ENCODE measurements at places on chromosomes 16 and 17. TPM values are rescaled to one million over a fixed set of nuclear protein-coding genes. Genes with fewer than 3 reads are reported as not detected.

Gene KIF18B
- total RNA-seq, result not detected

GRCh38 chr17:80191192-80191591, 21.4 kb downstream of the CARD14 start:
- DNase-seq, result no peak

DNA sequence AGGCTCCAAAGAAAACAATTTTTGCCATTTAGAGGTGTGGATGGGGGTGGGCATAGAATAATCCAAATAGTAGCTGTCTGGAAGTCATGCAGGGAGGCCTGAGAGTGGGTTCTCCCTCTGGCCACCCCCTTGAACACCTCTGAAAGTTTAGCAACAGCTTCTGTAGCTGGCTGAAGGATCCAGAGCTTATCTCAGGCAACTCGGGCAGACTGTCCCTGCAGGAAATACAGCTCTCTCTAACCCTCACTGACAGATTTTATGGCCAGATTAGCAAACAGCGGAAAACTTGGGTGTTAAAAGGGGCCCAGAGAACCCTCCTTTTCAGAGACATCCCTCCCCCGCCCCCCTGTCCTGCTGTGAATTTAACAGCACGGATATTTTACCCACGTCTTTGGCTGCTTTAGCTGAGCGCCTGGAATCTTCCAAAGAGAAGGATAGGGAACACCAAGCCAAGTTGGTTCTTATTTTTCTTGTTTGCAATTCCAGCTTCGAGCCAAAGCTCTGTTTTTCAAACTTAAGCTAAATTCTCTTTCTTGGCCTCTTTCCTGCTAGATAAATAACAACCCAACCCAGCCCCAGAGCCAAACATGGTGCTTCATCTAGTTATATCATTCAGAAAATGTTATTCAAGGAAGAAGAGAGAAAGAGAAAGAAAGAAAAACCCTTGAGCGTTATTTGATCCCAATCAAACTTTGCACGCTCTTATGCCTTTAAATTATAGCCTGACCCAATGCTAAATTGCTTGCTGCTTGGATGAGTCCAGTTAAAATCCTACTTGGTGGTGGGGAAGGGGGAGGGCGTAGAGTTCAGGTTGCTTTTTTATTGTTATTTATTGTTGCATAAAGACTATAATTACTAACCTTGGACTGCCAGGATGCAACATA, 2.3 kb upstream of the HOXB2 start:
- no peak for DNase-seq

GRCh38 chr17:79262624-79263023, 188.0 kb downstream of the ENGASE start:
- no peak for DNase-seq

DNA sequence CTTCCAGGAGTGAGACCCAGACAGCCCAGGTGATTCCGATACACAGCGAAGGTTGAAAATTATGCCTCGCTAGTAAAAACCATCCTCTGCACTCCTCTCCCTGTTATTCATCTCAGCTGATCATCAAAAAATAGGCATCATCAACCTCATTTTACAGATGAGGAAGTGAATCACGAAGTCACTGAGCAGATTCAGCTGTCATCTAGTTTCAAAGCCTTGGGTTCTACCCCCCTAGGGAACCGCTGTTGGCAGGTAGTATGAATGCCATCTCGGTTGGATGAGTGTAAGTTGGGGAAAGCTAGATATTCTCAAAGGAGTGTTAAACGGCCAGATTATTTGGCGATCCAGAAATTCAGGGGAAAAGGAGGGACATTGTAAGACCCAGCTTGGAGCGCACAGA, 2.0 kb downstream of the CRYM start:
- DNase-seq, result no peak

Gene NUDT7
- 13.4 TPM for total RNA-seq

GRCh38 chr16:21145738-21146137, 4.9 kb downstream of the DNAH3 start:
- no peak for DNase-seq

DNA sequence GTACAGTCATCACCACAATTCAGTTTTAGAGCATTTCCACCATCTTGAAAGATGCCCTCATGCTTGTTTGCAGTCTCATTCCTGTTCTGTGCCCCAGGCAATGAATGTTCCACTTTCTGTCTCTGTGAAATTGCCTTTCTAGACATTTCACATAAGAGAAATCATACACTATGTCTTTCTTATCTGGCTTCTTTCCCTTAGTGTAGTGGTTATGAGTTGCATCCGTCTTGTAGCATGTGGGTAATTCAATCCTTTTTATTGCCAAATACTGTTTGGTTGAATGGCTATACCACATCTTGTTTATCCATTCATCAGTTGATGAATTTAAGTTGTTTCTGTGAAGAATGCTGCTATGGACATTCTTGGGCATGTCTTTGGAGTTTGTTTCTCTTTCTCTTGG, 132.5 kb upstream of the PLCG2 start:
- DNase-seq, result no peak

DNA sequence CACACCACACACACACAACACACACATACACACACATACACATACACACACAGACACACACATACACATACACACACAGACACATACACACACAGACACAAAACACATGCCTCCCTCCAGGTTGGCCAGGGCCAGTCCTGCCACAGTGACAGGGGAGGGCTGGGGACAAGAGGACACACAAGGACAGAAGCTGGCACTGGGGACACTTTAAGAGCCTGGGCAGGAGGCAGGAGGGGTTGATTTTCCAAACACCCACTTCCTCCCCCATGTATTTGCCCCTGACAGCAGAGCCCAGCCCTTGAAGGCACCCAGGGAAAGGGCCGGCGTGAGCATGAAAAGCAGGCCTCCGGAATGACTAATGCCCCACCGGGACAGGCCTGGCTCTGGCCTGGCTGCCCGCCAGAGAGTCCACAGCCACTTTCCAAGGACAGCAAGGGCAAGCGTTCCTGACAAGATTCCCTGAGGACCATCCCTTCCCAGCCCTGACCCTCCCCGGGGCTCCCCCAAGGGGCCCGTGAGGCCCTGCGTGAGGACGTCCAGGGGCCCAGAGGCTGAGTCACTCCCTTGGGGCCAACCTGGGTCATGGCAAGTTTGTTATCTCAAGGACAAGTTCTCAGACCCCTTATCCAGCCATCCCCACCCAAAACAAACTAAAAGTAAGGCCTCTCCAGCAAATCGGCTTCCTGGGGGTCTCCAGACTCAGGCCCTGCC, 235.6 kb downstream of the ZNF423 start:
- DNase-seq, result peak; percentile 94

Gene CD300A
- 19.0 TPM for total RNA-seq

DNA sequence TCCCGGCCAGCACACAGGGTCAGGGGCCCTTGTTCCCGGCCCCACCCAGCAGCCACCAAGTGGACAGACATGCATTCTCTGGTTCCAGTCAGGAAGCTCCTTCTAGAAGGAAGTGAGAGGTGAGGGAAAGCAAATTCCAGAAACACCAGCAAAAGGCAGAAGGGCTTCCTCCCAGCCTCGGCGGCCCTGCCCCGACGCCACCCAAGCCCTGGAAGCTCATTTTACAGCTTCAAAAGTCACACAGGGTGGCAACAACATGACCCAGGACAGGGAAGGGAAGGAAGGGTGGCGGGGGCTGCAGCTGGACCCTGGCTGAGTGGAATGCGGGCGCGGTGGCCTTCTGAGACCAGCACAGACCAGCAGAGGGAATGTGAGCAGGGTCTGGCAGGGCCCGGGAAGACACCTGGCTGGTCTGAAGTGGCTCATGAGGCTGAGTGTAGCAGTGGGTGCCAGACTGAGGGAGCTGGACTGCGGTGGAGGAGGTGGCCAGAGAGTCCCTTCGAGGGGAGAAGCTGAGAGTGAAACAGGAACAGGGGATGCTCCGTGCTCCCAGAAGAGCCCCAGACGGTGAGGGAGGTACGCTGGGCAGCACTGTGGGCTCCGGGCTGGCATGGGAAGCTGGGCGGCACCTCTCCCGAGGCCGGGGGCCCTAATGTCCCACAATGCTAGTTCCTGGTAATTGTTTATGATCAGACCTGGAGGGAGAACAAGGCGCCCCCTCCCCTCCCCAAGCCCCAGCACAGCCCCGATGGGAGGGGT, 1.9 kb upstream of the UNC13D start:
- no peak for DNase-seq

DNA sequence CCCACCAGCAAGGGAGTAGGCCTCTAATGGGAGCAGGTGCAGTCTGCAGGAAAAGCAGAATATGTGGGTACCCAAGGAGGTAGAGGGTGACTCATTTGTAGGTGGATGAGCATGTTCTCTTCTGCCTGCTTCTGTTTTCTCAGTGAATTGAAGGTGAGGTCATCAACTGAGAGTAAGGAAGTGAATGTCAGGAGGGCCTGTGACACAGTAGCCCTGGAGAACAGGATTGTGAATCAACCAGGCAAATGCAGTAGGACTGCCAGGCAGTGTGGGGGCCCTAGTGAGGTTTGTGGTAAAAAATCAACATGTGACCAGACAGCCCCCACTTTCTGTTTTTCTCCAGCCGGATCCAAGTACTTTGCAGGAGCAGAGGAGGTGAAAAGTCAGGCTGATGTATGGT, 150.5 kb upstream of the SOX9 start:
- no peak for DNase-seq

Gene KRTAP9-4
- not detected for total RNA-seq

GRCh38 chr17:76667786-76668453, 24.4 kb upstream of the ST6GALNAC1 start:
- no peak for DNase-seq

DNA sequence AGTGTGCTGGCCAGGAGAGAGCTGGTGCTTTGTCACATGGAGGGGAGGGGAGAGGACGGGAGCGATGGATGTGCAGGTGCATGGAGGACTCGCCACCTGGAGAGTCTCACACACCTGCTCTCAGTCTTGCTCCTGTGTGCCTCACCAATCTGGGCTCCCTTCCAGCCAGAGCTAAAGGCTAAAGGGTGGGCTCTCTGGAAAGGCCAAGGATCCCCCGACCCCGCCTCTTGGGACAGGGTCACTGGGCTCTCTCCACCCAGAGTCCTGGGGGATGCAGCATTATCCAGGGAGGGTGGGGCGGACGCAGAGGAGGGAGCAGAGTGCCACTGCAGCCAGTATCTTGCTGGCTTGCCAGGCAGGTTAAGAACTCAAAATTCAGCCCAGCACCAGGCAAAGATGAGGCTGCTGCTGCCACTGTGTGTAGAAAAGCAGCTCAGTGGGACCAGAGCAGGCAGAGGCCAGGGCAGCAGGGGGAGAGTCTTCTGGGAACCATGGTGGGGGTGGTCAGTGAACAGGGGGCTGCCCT, 5.4 kb upstream of the STAT5B start:
- peak; percentile 53 for DNase-seq

Gene ASPA
- total RNA-seq, result 10.1 TPM

Gene TPSAB1
- 10.7 TPM for total RNA-seq

- no peak for DNase-seq
These were observed 25.1 kb upstream of the ENPP7 start for GRCh38 chr17:79705674-79706073.

Gene CACNG5
- total RNA-seq, result not detected

- no peak for DNase-seq
These were observed 697.3 kb downstream of the MAF start for GRCh38 chr16:78903237-78903636.

Gene TRPV2
- 43.7 TPM for total RNA-seq

DNA sequence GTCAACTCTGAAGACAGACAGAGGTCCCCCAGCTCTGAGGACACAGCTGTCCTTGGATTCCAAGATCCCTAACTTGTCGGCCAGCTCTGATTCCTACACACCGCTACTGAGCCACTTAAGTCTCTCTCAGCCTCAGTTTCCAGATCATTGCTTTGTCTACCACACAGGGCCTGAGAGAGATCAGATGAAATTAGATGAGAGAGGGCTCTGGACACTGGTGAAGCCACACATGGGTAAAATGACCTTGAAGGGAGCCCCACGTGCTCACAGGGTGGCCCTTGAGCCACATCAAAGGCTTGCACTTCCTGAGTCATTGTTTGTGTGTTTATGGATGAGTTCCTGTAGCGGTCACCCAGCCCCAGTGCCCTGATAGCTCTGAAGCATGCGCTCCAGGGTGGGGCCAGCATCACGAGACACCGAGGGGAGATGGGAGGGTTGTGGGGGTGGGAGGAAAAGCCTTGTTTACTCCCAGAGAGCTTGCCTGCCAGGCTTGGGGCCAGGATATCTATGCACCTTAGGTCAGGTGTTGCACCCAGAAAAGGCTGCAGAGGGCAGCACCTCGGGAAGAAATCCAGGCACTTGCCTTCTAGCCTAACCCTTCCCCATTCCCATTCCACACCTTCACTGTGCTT, 32.7 kb upstream of the SLC6A2 start:
- DNase-seq, result no peak

DNA sequence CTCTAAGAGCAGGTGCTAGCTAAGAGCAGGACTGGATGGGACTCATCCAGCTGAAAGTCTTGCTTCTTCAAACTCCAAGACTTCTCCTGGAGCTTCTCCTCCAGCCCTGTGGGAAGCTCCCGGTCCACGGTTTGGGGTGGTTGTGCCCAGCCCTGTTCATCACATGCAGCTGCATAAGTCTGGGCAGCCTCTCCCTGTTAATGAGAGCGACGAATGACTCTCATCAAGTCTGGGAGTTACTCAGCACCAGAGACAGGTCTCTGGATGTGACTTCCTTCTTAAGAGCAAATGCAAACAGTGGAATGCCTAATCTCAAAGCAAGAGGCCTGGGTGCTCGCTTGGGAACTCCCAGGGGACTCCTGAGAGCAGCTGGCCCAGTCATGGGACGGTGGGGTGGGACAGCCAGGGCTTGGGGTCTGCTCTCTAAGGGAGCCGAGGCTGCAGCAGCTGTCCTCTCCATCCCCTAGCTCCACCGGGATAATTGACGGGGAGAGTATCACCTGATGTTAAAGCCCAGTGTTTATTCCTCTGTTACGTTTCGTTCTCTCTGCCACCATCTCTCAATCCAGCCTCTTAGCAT, 35.3 kb upstream of the CRHR1 start:
- no peak for DNase-seq

GRCh38 chr16:13550254-13550653, 369.7 kb upstream of the ERCC4 start:
- no peak for DNase-seq

- DNase-seq, result no peak
These were observed 180.9 kb downstream of the HS3ST3A1 start for GRCh38 chr17:13420878-13421277.

DNA sequence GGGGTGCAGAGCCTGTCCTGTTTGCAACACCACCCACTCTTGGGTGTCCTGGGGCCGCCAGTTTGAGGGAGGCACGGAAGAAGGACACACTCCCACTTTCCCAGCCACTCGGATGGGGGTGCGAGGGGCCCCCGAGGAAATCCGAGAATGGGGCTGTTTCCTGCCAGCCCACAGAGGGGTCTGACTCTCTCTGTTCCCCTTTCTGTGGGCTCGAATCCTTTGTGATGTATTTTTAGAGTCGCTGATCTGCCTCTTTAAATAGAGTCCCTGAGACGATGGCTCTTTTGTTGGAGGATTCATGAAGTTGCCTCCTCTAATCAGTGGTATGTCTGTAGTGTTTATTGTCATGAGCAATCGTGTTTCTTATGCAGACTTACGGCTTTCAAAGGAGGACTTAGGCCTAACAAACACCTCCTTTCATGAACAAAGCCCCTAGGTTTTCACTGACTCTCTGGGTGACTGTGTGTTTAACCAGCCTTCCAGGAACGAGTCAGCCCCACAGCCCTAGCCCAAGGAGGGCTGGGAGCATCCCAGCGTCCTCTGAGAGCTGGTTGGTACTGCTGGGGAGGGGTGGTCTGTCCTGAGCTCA, 29.1 kb downstream of the CIBAR2 start:
- DNase-seq, result no peak
